Choroid plexus epithelial cell (primary cell): ENCODE measurements at places on chromosomes 5 and 9.

GRCh38 chr5:72170101-72170500, 62.8 kb downstream of the MAP1B start:
- DNase-seq: peak; percentile 58

DNA sequence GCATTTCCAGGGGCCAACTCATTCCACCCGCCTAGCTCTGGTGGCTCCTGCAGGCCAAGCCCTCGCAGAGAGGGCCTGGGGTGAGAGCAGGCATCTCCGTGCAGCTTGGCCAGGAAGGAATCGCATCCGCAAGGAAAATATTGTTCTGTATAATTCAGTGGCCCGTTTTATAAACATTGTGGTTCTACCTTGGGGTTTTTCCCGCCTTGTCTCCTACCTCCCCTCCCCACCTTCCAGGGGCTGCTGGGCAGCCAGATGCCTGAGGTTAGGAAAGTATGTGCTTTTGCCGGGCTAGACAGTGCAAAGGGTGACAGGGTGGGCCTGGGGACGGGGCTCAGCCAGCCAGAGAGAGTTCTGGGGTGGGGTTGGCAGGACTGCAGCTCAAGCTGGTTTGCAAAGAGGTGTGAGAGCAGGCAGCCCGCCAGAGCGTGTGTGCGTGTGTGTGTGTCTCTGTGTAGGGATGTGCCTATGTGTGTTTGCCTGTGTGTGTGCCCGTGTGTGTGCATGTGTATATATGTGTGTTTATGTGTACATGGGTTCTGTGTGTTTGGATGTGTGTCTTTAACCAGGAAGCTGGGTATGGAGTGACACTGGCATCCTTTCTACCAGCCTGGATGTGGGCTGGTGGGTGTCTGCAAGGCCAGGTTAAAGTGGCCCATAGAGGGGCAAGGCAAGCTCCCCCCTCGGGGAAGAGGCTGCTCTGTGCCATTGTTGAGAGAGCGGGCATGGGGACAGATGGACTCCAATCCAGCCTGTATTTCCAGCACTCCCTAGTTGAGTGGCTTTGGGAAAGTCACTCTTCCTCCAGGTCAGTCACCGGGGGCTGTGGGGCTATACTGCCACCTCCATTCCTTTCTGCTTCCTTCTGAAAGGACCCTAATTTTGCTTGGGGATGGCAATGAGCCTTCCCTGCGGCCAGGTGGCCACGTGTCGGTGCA, 10.6 kb upstream of the SLC2A6 start:
- DNase-seq: no peak

- peak; percentile 28 for DNase-seq
Observed at GRCh38 chr9:136399176-136400037, 563 bp downstream of the SNAPC4 start.

- peak; percentile 36 for DNase-seq
Observed at GRCh38 chr5:171783051-171783450, 2.6 kb upstream of the SMIM23 start.

DNA sequence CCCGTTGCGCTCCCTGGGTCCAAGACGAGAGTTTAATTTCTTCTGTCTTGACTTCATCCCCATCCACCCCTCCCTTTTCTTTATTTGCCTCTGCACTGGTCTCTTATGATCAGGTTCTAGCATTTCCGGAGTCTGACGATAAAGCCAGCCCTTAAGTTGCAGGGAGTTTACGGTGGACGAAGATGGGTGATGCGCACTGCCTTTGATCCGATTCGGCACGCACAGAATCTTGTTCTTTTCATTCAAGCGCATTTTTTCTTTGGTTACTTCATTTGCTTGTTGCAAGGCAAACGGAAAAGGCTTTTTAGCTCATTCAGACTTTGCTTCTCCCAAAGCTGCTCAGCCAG, 488 bp upstream of the MCTP1 start:
- peak; percentile 18 for DNase-seq

DNA sequence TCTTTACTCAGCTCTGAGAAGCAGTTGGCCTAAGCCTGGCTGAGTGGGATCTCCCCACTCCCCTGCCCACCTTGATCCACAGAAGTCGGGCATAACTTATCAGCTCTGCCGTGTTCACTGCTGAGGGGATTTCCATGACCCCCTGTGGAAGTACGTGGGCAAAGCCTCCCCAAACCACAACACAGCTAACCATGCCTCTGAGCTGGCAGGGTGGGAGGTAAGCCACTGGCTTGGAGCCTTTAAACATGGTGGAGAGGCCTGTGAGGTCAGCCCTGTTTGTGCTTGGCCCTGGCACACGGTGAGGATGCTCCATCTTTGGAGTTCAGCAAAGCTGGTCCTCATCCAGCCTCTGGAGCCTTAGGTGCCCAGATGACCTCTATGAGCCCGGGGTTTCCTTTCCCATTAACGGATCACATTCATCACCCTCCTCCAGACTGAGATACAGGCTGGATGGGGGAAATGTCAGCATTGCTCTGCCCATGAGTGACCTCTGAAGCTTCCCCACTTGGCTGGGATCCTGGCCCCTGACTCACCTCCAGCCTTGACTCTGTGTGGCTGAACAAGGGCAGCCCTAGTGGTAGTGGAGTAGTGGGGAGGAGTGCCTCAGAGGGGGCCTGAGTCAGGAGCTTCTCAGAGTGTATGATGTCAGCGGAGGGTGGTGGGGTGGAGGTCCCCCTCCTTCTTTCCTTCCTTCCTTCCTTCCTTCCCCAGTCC, 6.2 kb downstream of the PDLIM4 start:
- DNase-seq: peak; percentile 62

- peak; percentile 83 for DNase-seq
Observed at GRCh38 chr5:54547711-54548250, 30.2 kb downstream of the SNX18 start.

- no peak for DNase-seq
Observed at GRCh38 chr9:108707120-108707519, 148.7 kb downstream of the ACTL7B start.

- no peak for DNase-seq
Observed at GRCh38 chr5:160488394-160489325, 67.0 kb downstream of the PTTG1 start.

- DNase-seq: no peak
Observed at GRCh38 chr5:66718374-66719002, 122.3 kb downstream of the MAST4 start.

DNA sequence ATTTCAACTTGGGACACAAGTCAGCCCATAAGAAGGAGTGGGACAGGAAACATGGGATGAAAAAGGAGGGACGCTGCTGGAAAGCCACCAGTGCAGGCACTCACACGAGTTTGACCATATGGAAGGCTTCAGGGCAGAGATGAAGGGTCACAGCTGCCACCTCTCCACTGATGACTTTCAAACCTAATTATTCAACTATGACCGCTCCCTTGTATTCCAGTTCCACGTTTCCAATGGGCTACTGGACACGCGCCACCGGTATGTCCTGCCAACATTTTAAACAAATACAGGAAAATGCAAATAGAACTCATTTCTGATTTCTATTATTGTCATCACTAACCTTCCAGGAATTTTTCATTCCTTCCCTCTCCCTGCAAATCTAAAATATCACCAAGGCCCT, 134.7 kb downstream of the SLC1A3 start:
- DNase-seq: no peak

GRCh38 chr5:153827397-153827796, 211.3 kb downstream of the FAM114A2 start:
- DNase-seq: no peak
